ENCODE measurements at places on chromosomes 4 and X.

DNA sequence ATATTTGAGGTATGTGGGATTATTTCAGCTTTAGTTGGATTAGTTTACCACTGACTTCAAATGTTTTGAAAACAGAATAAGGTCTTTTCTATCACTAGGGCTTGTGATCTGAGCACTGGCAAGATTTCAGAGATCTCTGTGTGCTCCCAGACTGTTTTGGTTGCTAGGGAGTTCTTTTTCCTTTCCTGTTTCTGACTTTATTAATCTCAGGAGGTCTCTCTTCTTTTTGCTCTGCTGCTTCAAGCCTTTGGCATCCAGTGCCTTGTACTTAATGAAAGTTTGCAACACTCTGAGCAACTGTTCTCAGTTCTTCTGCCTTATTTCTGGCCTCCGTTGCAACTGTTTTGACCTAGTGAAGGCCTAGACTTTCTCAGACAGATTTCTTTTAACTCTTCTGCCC is 32.1 kb upstream of the PAQR3 start:
- no peak for DNase-seq

DNA sequence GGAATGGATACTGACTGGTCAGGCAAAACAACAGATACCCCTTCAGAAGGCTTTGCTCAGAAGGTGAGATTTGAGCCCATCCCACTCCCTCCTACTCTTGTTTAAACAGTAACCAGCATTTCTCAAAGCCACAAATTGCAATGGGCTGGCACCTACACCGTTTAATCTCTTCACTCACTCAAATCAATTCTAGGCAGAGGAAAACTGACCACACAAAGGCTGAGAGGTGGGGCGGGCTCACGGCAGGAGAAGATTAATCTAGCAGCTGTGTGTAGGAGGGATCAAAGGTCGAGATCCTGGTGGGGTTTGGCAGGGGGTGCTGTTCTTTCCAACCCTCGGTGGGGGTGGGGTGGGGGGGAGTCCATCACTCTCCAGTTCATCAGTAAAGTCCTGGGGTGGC is 622.4 kb downstream of the BCOR start:
- DNase-seq = no peak

GRCh38 chr4:139763672-139764071 is 98.1 kb downstream of the MGST2 start:
- no peak for DNase-seq

DNA sequence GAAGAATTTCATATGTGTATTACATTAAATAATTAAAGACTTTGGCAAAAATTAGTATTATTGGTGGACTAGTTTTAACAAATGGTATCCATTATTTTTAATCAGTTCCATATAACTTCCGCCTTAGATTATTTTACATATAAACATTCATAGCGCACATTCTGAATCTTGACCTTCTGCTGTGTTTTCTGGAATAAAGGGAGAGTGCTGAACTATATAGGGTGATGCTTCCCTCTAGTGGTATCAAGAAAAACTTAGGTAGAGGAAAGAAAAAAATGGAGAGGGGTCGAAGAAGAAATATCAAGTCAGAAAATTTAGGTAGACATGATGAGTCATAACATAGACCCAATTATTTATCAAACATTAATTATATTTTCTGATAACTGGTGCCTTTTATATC is 155.6 kb upstream of the PACRGL start:
- DNase-seq = no peak

GRCh38 chrX:18949944-18950301 is 34.0 kb downstream of the PHKA2 start:
- DNase-seq = no peak

DNA sequence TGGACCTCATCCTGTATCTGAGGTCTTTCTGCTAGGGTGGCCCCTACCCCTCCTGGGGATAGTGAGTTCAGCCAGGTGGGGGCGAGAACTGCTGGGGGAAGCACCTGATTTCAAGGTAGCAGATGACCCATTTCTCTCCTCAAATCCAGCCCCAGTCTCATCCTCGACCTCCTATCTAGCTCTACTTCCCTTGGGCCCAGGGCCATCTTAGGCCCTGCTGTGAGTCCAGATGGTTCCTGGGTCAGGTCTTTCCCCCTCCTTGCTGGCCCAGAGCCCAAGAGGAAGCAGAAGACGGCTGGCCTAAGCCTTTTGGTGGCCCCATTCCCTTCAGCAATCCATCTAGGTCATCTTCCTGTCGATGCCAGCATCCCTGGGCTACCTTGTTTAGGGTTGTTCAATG is 3.3 kb downstream of the CDK16 start:
- no peak for DNase-seq

GRCh38 chrX:2552621-2553201 is 51.9 kb upstream of the DHRSX start:
- no peak for DNase-seq

DNA sequence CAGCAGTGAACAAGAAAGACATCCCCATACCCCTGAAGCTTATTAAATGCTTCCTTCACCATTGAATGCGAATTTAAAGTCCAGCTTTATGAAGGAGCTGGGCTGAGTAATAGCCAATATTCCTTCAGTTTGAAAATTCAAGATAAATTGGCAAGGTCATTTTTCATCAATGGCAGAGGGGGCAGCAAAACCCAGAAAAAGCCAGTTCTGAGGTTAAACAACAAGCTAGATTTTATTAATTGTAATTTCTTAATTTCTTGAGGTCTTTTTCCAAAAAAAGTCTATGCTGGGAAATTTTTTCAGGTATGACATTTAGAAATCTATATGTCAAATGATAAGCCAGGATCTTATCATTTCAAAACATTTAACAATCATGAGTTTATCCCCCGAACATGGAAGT is 808.9 kb downstream of the RPA4 start:
- DNase-seq = no peak

DNA sequence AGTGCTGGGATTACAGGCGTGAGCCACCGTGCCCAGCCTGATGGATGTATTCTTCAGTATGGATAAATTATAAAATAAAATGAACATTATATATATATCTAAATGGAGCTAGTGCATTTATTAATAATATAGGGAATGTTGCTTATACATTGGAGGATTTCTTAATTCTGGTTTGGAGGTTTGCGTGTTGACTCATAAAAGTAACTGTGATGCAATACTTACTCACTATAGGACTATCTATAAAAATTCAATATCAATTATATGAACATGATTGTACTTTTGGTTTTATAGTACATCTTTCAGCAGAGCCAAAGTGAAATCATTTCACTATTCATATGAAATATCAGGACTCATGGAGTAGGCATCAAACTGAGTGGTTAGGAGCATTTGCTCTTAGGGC is 3.2 kb upstream of the AREG start:
- DNase-seq = no peak

DNA sequence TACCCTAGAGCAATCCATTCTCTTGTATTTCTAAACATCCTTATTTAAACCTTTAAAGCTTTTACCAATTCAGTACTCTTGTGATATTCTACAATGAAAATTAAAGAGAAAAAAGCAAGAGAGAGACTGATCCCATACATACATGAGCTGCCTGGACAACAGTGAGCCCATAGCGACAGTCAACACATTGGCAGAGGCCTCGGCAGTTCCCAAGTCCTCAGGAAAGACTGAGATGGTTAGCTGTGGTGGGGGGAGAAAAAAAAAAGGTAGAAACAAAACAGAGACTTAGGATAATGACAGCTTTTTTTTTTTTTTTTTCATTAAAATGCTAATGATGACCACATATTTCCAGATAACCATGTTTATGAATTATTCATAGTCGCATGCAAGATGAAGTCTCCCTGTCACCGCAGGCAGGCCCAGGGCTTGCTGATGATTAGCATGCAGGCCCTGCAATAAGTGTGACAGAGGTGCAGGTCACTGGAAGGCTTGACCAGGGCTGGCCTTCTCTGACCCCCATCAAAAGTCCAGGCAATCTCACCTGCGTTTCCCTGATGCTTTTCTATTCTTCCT is 148.8 kb downstream of the APBB2 start:
- DNase-seq = no peak

DNA sequence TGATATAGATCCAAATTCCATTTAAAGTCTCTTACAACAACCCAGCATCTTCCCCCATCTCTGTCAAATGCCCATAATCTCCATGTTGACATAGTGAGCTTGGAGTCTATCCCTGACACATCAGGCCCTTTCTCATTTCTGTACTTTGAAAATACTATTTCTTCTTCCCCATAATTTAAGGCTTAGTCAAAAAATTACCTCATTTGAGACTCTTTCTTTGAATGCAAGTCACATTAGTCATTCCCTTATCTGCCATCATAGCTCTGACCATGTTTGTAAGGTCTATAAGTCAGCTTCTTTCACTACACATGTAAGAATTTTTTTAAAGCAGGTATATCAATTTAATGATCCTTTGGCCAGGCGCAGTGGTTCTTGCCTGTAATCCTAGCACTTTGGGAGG is 99.9 kb downstream of the DDX60 start:
- DNase-seq = no peak

DNA sequence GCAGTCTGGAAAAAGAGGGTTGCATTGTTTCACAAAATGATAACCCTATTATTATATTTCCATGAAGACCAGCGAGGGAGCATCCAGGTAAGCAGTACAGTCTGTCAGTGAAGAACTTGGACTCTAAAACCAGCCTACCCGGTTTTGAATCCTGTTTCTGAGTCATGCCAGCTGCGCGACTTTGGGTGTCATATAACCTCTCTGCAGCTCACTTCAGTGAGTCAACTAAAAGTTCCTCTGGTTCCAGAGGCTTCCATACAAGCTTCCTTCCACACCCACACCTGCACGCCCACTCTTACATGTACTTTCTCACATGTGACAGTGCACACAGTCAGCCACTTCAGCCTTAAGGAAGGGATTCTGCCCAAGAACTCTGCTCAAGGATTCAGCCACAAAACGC is 49.8 kb upstream of the PRPS2 start:
- no peak for DNase-seq

DNA sequence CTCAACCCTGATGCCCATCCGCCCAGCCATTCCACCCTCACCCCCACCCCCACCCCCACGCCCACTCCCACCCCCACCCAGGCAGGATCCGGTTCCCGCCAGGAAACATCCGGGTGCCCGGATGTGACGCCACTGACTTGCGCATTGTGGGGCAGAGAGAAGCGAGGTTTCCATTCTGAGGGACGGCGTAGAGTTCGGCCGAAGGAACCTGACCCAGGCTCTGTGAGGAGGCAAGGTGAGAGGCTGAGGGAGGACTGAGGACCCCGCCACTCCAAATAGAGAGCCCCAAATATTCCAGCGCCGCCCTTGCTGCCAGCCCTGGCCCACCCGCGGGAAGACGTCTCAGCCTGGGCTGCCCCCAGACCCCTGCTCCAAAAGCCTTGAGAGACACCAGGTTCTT is at the start of gene MAGEA1:
TSS of gene MAGEA1 (plus strand) at position 154 of the 400 bp plus-strand sequence. CDS start 3,106 bp downstream, outside the sequence.
- no peak for DNase-seq

DNA sequence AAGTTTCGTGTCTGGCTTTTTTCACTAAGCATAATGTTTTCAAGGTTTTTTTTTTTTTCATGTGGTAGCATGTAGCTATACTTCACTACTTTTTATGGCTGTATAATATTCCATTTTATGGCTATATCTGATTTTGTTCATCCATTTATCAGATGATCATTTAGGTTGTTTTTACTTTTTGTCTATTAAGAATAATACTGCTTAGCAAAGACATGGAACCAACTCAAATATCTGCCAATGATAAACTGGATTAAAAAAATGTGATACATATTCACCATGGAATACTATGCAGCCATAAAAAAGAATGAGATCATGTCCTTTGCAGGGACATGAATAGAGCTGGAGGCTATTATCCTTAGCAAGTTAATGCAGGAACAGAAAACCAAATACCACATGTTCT is 32.7 kb upstream of the ZNF280C start:
- no peak for DNase-seq

GRCh38 chr4:112564706-112565270 is 48.8 kb upstream of the NEUROG2 start:
- no peak for DNase-seq

DNA sequence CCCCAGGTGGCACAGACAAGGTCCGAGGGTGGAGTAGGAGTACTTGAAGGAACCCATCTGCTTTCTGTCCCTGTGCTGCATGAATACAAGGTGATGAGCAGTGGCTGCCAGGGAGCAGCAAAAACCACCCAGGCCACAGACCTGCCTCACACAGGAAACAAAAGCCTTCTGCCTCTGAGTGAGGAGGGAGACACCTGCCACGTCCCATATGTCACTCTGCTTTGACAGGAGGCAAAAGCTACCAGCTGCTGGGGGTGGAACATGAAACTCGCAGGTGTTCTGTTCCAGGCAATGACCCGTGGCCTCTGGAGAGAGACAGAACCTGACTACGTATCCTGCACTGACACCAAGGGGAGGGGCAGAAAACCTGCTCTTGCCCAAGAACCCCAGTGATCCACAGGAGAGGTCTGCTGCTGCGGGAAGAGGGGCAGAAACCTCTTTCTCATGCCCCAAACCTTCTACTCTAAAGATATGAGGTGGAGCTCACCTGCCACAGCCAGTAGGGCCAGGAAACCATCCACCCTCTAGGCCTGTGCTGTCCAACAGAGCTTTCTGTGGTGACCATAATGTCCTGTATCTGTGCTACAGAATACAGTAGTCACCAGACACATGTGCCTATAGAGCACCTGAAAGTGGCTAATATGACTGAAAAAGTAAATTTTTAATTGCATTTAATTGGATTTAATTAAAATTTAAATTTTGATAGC is 172.9 kb downstream of the PRDM5 start:
- DNase-seq = no peak

DNA sequence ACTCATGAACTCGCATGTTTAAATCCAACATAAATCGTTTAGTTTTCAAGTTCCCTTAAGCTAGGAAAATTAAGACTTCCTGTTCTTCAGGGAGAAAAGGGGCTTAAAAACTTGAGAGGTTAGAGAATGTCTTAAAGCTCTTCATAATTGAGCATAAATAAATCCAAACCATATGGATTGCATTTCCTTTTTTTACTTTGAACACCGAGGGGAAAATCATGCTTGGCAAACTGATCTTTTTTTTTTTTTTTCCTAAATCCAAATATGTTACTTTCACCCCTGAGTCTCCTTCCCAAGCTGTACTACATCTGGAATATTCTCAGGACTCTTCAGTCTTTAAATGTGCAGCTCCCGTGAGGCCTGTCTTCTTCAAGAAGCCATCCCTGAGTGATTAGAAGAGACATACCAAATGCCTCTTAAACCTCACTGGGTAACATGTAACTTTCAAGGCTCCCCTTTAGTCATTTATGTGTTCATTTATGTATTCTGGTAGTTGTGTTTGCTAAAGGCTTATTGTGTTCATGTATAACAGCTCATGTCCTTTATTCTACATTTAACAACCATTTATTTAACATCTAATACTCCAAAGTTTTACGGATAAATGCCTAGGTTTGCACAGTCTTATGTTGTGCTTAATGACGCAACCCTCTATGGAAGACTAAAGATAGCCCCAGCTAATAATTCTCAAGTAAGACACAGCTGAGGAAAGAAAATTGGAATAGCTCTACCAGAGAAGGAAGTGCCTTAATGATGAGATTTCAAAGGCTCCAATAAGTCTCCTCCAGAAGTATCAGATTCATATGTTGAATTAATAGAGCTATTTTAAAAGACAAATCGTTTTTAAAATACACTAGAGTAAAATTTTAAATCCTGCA is 107.0 kb downstream of the AGTR2 start:
- no peak for DNase-seq

GRCh38 chr4:174318829-174319764 is 35.4 kb downstream of the CEP44 start:
- DNase-seq = no peak

All from stimulated activated CD8-positive, alpha-beta memory T cell treated with anti-CD3 and anti-CD28 coated beads, Interleukin-7, amount 100 ng/mL, for 1 hour (primary cell).